Activated CD4-positive, alpha-beta T cell treated with anti-CD3 and anti-CD28 coated beads for 4 hours (primary cell): ENCODE measurements at places on chromosomes 2 and 18.

DNA sequence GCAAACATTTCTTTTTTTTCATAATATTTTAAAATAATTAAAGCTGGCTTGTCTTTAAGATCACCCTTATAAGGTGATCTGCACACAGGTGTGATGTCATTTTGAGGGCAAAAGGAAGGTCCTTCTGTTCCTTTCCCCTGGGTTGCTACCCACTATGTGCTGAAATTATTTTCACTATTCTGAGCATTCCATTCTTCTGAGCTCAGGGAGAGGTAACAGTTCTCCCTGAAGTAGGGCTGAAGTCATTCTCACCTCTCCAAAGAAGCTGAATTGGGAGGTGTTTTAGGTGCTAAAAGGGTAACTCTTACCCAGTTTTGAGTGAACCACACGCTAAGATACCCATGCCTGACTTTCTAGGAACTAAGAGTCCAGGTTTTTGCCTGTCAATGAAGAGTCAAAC lies 247.6 kb downstream of the SLC4A3 start:
- DNase-seq = no peak

DNA sequence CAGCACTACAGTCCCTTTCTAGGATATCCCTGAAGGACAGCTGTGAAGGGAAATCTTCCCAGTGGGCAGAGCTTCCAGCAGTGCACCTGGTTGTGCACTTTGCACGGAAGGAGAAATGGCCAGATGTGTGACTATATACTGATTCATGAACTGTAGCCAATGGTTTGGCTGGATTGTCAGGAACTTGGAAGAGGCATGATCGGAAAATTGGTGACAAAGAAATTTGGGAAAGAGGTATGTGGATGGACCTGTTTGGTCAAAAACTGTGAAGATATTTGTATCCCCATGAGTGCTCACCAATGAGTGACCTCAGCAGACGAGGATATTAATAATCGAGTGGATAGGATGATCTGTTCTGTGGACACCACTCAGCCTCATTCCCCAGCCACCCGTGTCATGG lies 582.2 kb downstream of the CPS1 start:
- DNase-seq = no peak

DNA sequence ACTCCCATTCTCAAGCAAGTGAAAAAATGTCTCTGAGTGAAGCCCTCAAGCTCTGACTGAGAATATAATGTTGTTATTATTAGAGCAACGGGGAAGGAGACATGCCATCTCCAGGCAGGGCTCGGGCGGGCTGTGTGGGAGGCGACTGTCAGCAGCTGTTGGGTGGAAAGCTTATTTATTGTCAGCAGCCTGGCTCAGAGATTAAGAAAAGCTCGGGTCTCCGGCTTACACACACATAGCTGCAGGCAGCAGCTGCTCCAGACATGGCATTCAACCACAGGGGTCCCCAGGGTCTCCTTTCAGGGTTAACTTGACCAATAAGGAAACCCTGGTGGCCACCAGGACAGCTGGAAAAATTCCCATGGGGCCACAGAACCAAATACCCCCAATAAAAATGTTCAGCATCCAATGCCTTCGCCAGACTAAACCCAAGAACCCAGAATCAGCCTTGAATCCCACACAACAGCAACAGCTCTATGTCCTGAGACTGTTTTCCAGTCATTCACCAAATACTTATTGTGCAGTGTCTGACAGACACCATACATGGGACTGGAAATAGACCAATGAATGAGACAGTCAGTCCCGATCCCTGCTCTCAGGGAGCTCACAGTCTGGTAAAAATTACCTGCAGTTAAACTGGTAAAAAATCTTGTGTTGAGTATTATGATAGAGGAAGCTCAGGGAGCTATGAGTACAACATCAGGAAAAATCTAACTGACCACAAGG lies 70.5 kb upstream of the RTN4 start:
- no peak for DNase-seq

DNA sequence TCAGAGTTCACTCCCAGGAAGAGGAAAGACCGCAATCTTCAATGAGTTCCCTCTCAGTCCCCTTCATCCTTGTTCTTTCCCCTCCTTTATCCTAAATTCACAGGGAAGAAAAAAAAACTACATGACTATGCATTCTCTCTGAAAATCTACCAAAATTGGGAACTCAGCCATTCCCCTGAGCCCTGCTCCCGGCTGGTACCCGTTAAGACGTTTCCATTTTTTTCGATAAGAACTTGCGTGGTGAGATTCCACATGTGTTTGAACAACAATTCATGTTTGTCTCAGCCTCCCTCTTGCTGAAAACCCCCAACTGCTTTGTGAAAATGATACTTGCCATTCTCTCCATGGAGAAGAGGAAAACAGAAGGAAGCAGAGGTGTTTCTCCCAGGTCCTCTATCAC lies 318.7 kb upstream of the ID2 start:
- DNase-seq = no peak

- DNase-seq = no peak
Measured at GRCh38 chr2:190587106-190587505, 52.6 kb upstream of the NEMP2 start.

- DNase-seq = no peak
Measured at GRCh38 chr18:57426187-57426586, 9.0 kb upstream of the ONECUT2 start.

- no peak for DNase-seq
Measured at GRCh38 chr2:2123238-2123637, 207.8 kb downstream of the MYT1L start.
